ENCODE measurements at places on chromosomes 1 and 21. TPM values are rescaled to one million over a fixed set of nuclear protein-coding genes. Genes with fewer than 3 reads are reported as not detected.
A peak's percentile ranks its signal among the peaks of the same experiment; 100 is the strongest.

DNA sequence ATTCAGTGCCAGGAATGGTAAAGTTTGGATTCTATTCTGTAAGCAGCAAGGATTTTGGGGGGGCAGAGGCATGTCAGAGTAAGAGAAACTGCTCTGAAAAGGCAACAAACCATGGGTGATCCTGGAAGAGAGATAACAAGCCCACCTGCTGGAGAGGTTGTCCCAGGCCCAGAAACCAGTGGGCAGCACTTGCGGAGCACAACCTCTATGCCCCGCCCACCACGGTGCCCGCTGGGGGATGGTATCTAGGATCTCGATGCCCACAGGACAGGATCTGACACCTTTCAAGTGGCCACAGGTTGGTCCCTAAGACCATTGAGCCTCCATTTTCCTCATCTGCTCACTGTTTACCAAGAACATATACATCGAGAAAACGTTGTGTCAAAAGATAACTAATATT is 20.3 kb upstream of the MUL1 start:
- no peak for DNase-seq

GRCh38 chr1:245156736-245157505 is 2.1 kb downstream of the KIF26B start:
- no peak for DNase-seq

Gene CFHR1
- total RNA-seq: not detected

GRCh38 chr1:243520831-243521230 is 265.0 kb downstream of the SDCCAG8 start:
- no peak for DNase-seq

- no peak for DNase-seq
Observed at GRCh38 chr1:109530457-109531087, 9.1 kb upstream of the GPR61 start.

Gene SPRR2E
- total RNA-seq: not detected

DNA sequence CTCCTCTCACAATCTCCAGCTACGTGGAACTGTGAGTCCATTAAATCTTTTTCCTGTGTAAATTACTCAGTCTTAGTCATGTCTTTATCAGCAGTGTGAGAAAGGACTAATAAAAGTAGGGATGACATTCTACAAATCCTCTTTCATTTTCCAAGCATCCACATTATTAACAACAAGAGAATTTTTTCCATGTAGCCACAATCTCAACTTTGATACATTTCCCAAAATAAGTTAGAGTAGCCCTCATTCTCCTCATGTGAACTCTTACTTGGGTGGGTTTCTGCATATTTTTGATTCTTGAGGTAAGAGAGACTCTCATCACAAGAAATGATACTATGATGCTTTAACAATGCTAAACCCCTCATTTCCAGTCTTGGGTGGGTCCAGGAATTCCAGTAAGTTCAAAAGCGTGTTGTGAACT is 52.8 kb downstream of the TNFSF18 start:
- no peak for DNase-seq

DNA sequence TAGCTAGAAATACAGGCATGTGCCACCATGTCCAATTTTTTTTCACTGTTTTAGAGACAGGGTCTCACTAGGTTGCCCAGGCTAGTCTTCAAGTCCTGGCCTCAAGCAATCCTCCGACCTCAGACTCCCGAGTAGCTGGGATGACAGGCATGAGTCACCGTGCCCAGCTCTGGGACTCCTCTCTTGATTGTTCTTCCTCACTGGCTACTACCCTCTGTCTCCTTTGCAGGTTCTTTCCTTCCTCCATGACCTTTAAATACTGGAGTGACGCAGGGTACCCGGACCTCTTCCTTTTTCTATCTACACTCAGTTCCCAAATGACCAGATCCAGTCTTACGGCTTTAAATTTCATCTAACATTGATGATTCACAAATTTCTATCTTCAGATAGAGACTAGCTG is 34.9 kb downstream of the ASH1L start:
- peak; percentile 15 for DNase-seq

- DNase-seq: no peak
Observed at GRCh38 chr1:2425892-2426291, 13.5 kb upstream of the PEX10 start.

Gene WDR64
- total RNA-seq: not detected

DNA sequence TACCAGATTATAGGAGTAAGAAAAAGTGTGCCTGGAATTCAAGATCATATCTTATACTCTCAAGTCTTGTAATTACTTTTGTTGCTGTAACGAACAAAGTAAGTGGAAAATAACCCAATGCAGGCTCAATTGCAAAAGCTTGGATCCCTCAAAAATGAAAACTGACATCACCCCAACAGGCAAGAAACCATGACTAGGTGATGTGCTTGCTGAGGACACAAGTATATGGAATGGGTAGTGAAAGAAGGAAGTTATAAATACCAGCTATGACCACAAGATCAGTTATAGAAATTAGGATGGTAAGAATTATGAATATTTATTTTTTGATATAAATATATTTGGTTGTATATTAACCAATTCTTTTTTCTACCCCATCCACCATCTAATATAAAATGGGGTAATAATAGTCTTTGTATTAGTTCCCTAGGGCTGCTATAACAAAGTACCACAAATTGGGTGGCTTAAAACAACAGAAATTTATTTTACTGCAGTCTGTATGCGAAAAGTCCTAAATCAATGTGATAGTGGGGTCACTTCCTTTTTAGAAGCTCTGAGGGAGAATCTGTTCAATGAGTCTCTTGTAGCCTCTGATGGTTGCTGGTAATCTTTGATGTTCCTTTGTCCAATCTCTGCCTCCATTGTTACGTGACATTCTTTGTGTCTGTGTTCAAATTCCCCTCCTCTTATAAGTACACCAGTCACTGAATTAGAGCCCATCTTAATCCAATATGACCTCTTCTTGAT is 45.0 kb downstream of the DUSP10 start:
- DNase-seq: no peak

DNA sequence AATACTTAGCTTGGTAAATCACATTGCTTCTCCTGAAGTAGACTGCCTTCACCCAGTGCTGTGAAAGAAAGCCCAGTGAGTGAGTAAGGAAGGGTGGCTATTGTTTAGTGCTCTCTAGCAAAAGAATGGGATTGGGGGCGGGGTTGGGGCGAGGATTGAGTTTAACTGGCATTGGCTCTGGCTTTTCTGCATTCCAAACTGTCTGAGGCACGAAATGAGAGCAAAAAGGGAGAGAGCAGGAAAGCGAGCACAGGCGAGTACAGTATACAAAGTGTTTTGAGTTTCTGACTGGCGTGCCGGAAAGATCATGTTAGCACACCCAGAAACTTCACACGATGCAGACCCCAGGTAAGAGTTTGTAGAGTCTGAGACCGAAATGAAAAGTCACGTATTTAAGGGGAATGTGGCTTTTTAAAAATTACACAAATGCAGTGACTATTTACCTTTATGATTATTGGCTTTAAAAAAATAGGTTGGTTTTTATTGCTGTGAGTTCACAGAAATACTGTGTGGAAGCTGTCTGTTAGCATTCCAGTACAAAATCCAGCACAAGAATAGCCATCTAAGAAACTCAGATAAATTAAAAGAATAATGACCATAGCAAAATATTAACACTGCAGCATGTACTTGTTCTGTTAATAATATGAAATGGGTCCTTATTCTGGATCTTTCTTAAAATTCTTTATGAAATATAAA is 155.4 kb downstream of the CLEC20A start:
- DNase-seq: peak; percentile 96

Gene ADAMTS5
- total RNA-seq: 10.3 TPM

Gene SYPL2
- total RNA-seq: not detected

- DNase-seq: no peak
Observed at GRCh38 chr1:215589650-215590435, 22.7 kb downstream of the KCTD3 start.

GRCh38 chr1:53413175-53414001 is 45.8 kb upstream of the DMRTB1 start:
- DNase-seq: peak; percentile 90

Measured in MG63 (cell line).